ENCODE measurements at places on chromosomes 12 and 14.

- peak; percentile 75 for DNase-seq
Observed at GRCh38 chr14:99604766-99605298, 825 bp upstream of the CCDC85C start.

GRCh38 chr12:70247653-70248199 lies 4.5 kb downstream of the CNOT2 start:
- no peak for DNase-seq

GRCh38 chr14:58732387-58732786 lies 94.6 kb downstream of the DACT1 start:
- DNase-seq, result no peak

- DNase-seq, result peak; percentile 78
Observed at GRCh38 chr12:104276273-104277131, 27.0 kb upstream of the EID3 start.

DNA sequence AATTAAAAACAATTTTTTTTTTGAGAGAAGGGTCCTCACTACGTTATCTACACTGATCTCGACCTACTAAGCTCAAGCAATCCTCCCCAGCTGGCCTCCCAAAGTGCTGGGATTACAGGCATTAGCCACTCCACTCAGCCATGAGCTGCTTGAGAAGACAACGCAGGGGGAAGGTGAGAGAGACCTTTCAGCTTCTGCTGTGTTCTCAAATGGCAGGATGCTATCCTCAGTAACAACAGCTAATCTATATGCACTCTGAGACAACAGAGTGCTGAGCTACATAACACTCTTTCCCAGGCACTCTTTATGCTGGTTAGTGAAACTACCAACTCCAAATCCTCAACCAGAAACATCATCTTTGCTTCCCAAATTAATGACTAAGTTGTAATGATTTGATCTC lies 526.1 kb downstream of the CCER1 start:
- no peak for DNase-seq

- DNase-seq, result peak; percentile 60
Observed at GRCh38 chr14:54902143-54902520, 494 bp downstream of the GCH1 start.

DNA sequence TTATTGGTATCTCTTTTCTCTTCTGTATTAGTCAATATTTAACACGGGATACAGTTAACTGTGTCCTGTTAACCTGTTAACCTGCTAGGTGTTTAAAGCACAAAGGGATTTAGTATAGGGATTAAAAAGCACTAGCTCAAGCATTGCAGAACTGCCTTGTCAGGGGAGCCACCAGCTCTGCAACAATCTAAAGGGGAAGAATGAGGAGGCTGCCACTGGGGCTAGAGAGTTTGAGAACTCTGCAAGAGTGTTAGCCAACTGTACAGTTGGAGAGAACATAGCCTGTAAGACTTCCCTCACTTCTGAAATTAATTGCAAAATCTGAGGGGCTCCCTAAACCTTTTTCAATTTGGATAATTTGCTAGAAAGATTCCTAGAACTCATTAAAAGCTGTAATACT lies 6.5 kb upstream of the VRK1 start:
- no peak for DNase-seq

DNA sequence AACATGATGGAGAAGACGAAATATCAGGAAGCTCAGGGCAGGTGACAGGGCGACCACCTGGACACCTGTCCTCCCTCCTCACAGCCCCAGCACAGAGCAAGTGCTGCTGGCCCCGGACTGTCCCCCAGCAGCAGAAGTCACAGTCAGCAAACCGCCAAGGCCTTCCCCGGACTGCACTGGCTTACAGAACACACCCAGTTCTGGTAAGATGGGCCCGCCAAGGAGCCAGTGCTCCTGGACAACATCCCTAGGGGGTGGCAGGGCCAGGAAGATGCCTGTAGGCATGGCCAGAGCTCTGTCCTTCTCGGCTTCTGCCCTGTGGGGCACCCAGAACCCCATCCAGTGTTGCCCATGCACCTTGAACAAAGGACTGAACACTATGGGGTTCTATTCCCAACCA lies 77.9 kb downstream of the BCL11B start:
- no peak for DNase-seq

GRCh38 chr14:69363055-69363454 lies 35.0 kb downstream of the ERH start:
- DNase-seq, result peak; percentile 66

DNA sequence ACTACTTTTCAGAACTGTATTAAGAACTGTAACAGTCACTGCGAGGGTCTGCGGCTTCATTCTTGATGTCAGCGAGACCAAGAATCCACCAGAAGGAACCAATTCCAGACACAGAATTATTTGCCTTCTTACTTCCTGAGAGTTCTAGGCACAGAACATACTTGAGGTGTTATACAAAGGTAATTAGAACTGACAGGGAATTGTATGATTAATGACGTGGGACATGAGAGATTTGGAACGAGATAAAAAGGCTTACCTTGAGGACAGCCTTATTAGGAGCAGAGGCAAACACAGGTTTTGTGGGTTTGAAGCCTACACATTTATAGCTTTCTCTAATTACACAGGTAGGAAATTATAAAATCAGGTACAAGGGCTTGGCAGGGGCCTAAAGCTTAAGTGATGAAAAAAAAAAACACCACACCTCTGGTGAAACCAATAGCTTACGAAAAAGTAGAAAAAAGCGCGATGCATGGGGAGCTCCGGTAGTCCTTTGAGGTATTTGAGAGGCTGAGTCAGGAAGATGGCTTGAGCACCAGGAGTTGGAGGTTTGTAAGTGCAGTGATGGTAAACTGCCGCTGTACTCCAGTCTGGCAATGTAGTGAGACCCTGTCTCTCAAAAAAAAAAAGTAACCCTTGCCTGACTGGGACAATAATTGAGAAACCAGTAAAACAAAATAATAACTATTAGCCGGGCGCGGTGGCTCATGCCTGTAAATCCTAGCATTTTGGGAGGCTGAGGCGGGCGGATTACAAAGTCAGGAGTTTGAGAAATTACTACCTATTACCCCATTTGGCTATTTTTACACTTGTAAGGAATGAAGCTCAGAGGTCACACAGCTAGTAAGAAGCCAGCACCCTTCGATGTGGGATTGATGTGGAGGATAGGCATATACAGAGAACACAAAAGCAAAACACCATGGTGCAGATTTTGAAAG lies 795 bp upstream of the ACOT2 start:
- DNase-seq, result peak; percentile 48

GRCh38 chr12:124457287-124458219 lies 109.9 kb downstream of the NCOR2 start:
- peak; percentile 73 for DNase-seq

GRCh38 chr12:53508534-53509170 lies 1.4 kb upstream of the NPFF start:
- peak; percentile 88 for DNase-seq

- DNase-seq, result no peak
Observed at GRCh38 chr14:106013879-106014376, 487.5 kb downstream of the TMEM121 start.

DNA sequence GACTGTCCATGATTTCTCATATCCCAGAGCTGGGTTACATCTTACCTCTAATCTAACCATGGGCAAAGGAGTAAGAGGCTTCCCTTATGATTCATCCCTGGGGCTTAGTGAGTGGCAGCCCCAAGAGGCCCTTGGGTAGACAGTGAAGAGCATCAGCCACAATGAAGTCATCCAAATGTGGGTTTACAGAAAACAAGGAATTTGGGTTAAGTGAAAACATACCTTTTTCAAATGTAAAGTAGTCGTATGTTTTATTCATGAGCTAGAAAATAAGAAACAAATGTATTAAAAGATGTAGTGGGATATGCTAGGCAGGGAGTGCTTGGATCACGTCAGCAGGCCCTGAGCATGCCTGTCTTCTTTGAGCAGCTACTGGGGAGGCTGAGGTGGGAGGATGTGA lies 54.0 kb upstream of the ELK3 start:
- peak; percentile 87 for DNase-seq

DNA sequence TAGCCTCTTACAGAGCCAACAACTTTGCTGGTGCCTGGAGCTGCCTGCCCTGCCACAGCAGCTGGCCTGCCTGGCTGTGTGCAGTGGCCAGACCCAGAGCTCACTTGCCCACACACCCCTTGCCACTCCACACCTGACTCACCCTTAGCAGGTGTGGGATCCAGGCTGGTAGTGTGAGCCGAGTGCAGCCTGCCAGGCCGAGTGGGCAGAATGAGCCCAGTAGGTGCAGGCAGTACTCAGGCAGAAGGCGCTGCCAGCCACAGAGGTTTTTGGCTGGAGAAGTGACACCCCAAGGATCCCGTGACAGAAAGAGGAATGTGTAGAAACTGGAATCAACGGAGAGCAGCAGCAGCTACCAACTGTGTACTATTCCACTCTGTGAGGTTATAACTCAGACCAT lies 29.8 kb upstream of the PYGL start:
- DNase-seq, result no peak

DNA sequence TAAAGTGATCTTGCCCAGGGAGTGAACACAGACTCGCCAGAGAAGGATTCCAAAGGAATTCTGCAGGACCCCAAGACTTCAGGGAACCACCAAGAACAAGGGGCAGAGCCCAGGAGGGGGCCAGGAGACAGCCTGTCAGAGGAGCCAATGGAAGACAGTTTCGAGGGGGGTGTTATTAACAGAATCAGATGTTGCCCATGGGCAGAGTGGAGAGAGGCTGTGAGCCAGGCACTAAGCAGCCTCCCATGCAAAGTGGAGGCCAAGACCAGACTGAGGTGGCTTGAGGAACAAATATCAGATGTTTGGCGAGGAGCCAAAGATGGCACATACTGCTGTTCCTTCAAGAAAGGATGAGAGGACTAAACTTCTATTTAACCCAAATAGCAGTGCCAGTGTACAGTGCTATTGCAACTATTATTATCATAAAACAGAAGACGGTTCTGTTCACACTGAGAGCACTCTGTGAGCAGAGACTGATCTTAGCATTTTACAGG lies 12.6 kb downstream of the APPL2 start:
- DNase-seq, result no peak

DNA sequence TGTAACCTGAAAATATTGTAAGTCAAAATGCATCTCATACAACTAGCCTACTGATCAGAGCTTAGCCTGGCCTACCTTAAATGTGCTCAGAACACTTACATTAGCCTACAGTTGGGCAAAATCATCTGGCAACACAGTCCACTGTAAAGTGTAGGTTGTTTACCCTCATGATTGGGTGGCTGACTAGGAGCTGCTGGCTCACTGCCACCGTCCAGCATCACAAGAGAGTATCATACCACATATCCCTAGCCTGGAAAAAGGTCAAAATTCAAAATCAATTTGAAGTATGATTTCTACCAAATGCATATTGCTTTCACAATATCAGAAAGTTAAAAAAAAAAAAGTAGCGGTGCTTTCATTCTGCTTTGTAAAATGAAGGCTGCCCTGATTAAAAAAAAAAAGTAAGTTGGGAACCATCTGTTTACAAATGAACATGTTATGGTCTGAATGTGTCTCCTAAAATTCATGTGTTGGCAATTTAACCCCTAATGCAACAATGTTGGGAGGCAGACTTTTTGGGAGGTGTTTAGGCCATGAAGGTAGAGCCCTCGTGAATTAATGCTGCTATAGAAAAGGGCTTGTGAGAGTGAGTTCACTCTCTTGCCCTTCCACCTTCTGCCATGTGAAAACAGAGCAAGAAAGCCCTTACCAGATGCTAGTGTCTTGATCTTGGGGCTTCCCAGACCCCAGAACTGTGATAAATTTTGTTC lies 211.8 kb downstream of the PPM1H start:
- DNase-seq, result no peak

DNA sequence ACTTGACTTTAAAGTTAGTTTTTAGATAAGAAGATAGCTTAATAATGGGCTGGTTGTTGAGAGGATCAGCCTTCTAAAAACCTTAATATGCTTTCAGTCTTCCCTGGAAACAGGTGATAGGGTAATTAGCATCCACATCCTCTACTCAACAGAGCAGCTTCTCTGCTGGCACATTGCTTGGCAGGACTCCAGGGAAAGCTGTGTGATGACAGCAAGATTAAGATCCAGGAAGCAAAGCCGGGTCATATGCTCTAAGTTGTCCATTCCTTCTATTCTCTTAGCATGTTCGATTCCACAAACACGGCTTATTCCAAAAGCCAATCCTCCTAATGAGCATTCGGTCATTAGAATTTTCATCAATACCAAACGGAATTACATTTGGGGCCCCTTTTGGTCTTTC lies 87.0 kb downstream of the HMGA2 start:
- peak; percentile 65 for DNase-seq

DNA sequence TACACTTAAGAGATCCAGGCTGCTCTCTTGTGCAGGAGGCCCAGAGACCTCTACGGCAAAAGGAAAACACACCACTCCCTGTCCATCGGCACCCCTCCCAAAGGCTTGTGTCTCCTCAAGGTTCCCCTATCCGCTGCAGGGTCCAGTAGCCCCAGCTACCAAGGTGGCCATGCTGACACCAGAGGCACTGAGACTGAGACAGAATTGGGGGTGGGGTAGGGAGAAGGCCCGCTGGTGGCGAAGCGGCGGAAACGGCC lies 590 bp downstream of the DDIT3 start:
- DNase-seq, result no peak

- no peak for DNase-seq
Observed at GRCh38 chr12:41092115-41092514, 96.0 kb upstream of the PDZRN4 start.

DNA sequence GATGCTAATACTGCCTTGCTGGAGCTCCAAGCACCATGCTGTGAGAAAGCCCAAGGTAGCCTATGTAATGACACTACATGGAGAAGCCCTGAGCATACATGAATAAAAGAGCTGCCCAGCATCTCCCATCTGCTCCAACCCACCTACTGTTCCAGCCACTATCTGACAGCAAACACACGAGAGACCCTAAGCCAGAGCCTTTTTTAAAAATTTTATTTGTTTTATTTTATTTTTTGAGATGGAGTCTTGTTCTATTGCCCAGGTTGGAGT lies 95.2 kb upstream of the PRICKLE1 start:
- DNase-seq, result no peak

- no peak for DNase-seq
Observed at GRCh38 chr14:20782280-20782890, 1.3 kb downstream of the RNASE6 start.

GRCh38 chr12:90589956-90590355 lies 365.0 kb downstream of the CCER1 start:
- no peak for DNase-seq
